ENCODE measurements at places on chromosomes 7 and 10.

DNA sequence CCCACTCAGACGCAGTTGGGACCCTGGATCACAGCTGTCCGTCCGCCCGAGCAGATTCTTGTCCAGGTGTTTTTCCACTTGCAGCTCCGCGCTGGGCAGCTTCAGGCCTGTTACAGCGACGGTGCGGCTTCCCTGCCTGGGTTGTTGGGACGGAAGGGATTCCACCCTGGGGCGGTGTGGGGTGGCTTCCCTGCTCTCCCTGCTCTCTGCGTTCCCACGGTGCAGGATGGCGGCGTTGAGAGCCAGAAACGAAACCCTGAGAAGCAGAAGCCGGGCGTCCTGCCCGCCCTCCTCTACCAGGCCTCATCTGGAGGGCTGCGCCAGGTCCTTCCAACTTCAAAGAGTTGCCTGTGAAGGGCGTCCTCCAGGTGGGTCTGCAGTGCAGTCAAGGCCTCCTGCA is 194.4 kb downstream of the ADARB2 start:
- no peak for DNase-seq

GRCh38 chr7:100896732-100897608 is 1.3 kb upstream of the ACHE start:
- DNase-seq = no peak

- DNase-seq = no peak
Observed at GRCh38 chr10:110368002-110368401, 63.3 kb upstream of the SMNDC1 start.

DNA sequence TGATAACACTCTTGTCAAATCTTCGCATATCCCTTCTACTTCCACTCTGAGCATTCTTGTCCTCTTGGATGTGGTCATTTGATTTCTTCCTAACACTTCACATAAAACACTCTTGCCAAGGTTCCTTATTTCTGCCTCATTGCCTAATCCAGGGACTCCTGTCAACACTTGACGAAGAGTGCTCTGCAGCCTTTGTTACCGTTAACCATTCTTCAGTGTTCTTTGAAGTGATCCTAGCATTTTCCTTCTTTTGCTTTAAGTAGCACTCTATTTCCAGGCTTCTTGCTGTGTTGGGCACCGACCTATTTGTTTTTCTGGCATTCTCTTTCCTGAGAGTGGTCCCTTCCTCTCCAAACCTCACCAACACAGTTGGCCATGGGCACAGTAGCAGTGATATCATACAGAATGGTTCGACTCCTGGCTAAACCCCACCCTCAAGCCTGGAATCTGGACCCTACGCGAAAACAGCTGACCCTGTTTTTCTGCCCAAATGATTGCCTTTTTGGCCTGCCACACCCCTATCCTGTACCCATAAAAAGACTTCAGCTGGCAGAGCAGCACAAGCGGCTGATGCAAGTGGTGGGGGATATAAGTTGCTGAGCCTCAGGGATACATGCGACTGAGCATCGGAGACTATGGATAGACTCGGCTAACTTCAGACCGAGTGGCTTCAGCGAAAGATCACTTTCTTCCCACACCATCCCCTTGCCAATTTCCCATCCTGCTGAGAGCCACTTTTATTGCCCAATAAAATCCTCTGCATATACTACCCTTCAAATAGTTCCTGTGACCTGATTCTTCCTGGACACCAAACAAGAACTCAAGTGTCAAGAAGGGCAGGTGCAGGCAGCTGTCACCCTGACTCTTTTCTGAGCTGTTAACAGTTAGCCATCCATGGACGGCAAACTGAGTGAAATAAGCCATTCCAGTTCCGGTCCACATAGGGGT is 820.6 kb downstream of the CCSER2 start:
- DNase-seq = no peak

- DNase-seq = no peak
Observed at GRCh38 chr7:151351967-151352366, 10.4 kb downstream of the NUB1 start.

GRCh38 chr7:52656098-52656497 is 379.3 kb upstream of the POM121L12 start:
- DNase-seq = no peak

DNA sequence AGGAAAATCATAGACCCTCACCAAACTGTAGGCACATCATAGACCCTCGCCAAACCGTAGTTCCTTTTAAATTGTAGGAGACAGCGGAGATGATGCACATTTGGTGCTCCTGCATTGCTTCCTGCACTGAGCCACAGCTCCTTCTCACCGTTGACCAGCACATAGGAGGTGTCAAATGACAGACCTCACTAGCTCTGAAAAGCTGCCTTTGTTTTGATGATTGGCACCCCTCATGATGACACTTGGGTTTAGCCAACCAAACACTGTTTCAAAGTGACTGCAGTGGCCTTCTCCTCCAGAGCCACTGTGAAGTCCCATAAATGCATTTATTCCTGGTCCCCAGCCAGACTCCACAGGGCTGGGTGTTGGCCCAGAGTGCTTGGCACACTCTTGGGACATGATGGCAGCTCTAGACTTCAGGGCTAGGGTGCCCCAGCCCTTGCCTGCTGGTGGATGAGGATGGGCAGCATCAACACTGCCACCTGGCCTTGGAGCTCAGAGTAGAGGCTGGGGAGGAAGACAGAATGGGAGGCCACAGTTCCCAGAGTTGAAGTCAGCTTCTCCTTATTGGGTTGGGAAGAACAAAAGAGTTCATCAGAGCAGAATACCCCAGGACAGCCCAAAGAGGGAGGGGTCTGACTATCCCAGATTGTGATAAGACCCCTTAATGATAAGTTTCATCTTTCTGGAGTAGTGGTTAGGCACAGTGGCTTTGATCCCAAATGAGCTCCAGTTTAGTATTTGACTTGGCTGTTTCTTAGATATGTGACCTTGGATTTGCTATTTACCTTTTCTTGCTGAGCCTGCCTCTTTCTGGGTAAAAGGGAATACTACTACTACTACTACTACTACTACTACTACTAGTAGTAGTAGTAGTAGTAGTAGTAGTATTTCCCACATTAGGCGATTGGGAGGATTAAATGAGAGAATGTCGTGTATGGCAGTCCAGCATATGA is 75.3 kb downstream of the MTPN start:
- no peak for DNase-seq

GRCh38 chr7:111498391-111499007 is 63.8 kb downstream of the IMMP2L start:
- DNase-seq = no peak

GRCh38 chr10:55897490-55897921 is 463.6 kb downstream of the ZWINT start:
- no peak for DNase-seq

DNA sequence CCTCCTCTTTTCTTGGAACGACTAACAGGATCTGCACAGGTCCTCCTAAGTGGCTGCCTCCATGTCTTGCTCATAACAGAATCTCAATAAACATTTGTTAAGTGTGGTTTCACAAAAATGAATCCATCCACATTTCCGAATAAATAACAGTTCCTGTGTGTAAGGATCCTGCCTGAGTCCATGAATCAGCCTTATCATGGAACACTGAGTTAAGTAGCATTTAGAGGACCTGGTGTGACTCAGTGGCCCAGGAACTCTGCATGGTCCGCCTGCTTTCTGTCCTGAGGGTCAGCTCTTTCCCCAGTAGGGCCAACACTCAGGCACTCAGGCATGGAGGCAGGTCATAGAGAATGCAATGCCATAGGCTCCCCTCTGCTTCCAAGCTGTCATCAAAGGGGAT is 15.8 kb upstream of the C10orf90 start:
- DNase-seq = no peak

GRCh38 chr10:4066581-4067390 is 281.8 kb upstream of the KLF6 start:
- DNase-seq = no peak

- DNase-seq = no peak
Observed at GRCh38 chr7:69895446-69895845, 297.2 kb downstream of the AUTS2 start.

- no peak for DNase-seq
Observed at GRCh38 chr10:60549686-60550085, 160.0 kb upstream of the ANK3 start.

GRCh38 chr10:15794569-15794968 is 65.7 kb downstream of the MINDY3 start:
- DNase-seq = no peak

DNA sequence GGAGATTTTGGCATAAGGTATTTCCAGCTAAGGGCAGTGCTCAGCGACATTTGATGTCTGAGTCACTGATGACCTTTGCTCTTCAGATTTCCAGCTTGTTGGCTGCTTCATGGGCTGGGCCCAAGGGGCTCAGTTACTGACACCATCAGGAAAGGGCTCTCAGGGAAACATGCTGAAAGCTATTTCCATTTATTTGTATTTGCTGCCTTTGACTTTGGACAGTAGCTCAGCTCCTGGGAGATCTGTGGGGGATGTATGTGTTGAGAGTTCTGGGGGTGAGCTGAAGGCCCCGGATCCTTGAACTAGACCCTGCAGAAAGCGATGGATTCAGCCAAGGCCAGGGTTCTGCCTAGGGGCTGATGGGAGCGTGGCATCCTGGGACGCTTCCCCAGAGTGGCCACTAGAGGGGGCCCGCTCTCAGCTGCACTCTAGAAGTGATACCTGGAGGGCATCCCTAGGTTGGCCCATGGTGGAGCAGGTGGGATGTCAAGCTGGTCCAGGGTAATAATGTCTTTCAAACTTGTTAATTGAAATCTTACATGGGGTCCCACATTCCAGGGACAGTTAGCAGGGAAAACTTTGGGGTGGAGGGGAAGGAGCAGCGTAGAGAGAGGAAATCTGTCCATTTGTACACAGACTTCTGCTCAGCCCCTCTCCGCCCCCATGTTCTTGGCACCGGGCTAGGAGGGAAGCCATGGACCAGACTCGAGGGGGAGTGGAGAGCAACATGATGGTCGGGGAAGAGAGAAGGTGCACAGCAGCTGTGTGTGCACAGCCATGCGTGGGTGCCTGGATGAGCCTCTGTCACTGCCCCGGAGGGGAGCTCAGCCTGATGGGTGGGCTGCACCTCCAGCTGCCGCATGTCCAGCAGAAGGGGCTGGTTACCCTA is 3.0 kb upstream of the BTBD16 start:
- DNase-seq = no peak

GRCh38 chr7:85392326-85392725 is 205.5 kb upstream of the SEMA3D start:
- DNase-seq = no peak

GRCh38 chr7:131602994-131603372 is 46.6 kb upstream of the PODXL start:
- DNase-seq = no peak

DNA sequence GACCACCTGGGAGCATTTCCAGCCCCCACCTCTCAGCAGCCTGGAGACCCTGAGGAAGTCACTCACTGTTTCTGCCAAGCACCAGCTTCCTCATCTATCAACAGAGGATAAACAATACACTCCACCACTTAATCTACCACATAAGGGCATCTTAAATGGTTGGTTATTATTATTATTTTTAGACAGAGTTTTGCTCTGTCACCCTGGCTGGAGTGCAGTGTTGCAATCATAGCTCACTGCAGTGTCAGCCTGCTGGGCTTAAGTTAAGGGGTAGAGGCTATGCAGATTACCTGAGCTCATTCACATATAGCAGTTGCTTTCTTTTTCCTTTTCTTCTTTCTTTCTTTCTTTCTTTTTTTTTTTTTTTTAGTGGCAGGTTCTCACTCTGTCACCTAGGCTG is 59.5 kb upstream of the ELN start:
- DNase-seq = no peak

GRCh38 chr7:151794508-151795167 is 82.3 kb downstream of the PRKAG2 start:
- DNase-seq = no peak

- no peak for DNase-seq
Observed at GRCh38 chr7:81492910-81493309, 276.9 kb downstream of the HGF start.

- no peak for DNase-seq
Observed at GRCh38 chr10:113882240-113882639, 27.8 kb downstream of the NHLRC2 start.

- DNase-seq = no peak
Observed at GRCh38 chr7:47979832-47980181, 392 bp upstream of the HUS1 start.

DNA sequence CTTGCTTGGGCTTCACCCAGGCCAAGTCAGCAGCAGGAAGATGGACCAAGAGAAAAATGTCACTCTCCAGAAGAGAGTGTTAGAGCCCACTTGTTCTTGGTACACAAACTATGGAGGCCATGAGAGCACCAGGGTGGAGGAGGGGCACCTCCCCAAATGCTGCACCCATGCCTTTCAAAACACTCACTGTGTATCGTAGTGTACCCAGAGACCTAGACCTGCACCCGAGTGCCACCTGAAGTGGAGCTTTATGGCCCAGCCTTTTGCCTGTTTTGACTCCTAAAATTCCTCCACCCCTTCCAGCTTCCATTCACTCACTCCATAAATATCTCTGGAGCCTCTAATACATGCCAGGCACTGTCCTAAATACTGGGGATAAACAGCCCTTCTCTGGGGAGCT is 5.0 kb downstream of the SFTPD start:
- no peak for DNase-seq

GRCh38 chr7:148650232-148650858 is 48.4 kb upstream of the CUL1 start:
- DNase-seq = no peak

DNA sequence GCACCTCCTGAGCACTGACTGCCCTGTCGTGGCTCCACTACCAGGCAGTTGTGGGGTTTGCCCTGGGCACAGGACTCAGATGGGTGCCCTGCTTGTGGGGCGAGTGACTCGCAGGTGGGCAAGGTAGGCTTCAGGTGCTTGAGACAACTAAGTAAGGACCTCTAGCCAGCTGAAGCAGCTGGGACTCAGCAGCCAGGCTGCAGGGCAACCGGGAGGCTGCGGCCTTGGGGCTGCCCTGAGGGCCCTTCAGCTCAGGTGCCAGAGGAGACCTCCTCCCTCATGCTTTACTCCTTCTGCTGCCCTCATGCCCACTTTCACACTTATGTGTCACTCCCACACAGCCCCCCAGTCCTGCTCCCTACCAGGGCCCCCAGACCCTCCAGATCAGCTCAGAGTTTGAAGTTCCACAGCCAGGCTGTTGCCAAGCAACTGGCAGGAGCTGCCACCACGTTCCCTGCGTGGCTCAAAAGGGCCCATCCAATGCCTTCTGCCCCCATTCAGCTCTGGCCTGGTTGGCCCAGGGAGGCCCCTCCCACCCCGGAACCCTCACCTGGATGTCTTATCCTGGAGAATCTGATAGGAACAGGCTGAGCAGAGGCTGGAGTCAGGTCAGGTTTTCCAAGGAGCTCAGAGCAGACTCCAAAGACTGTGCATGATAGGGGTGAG is 10.0 kb downstream of the TLX1 start:
- DNase-seq = no peak

- DNase-seq = no peak
Observed at GRCh38 chr7:152881893-152882292, 122.3 kb downstream of the ACTR3B start.

- no peak for DNase-seq
Observed at GRCh38 chr10:89555688-89556445, 20.5 kb upstream of the SLC16A12 start.

DNA sequence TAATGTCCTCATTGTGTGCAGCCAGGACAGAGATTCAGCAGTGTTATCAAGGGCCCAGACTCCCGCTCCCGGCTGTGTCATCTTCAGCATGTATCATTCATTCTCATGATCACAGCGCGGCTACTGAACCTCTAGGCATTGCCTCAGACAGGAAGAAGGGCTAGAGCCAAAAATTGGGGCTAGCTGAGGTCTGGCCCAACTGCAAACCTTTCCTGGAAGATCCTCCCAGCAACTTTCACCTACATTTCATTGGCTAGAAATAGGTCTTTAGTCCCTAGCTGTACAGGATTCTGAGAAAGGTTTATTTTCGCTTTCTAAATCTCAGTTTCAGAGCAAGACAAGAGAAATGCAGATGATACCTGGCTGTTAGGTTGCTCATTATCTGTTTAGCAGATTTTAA is 81.9 kb downstream of the CREM start:
- DNase-seq = no peak

GRCh38 chr10:114340816-114341215 is 63.5 kb downstream of the AFAP1L2 start:
- no peak for DNase-seq

Data from pulmonary artery endothelial cell (primary cell).